ENCODE measurements at places on chromosomes 16 and 17.
A peak's percentile ranks its signal among the peaks of the same experiment; 100 is the strongest.

DNA sequence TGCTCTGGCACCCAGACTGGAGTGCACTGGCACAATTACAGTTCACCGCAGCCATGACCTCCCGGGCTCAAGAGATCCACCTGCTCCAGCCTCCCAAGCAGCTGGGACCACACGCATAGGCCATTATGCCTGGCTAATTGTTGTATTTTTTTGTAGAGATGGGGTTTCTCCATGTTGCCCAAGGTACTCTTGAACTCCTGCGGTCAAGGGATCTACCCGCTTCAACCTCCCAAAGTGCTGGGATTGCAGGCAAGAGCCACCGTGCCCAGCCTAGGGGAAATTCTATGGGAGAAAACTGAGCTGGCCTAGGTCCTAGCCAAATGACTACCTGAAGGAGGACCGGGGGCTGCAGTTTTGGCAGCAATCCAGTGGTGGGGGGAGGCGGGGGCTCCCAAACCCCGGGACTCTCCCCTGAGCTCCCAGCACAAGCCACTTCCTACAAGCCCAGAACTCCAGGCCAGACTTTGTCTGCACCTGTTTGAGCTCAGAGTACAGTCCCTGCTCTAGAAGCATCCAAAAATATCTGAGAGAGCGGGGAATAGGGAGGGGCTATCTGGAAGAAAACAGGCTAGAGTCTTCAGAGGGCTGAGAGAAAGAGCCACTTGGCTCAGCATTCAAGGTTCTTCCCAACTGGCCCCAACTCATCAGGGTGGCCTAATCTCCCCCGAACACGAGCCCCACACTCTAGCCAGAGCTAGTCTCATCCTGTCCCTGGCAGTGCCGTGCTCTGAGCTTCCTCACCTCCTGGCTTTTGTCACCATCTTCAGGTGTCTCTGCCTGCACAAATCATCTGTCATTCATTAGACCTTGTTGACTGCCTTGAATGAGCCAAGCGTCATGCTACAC lies 9.1 kb downstream of the SRL start:
- DNase-seq, result no peak

DNA sequence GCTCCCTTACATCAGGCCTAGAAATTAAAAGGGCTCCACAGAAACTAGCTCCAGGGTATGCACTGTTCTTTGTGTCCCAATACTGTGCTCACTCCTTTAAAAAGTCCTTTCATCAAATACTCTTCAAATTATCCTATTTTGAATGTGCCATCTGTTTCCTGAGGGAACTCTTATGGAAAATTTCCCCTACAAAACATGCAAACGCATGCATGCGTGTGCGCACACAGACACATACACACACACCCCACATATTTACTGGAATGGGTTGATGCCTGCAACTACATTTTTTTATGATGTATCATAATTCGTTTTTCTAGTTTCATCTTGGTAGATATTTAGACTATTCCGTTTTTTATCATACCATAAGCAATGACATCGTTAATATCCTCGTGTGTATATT lies 351.2 kb upstream of the KIF2B start:
- DNase-seq, result no peak

GRCh38 chr17:76528156-76528527 lies 9.4 kb downstream of the CYGB start:
- DNase-seq, result no peak

- DNase-seq, result no peak
Measured at GRCh38 chr16:66752958-66753357, 1.5 kb upstream of the DYNC1LI2 start.

GRCh38 chr17:33523577-33523981 lies 230.5 kb upstream of the ASIC2 start:
- peak; percentile 39 for DNase-seq

DNA sequence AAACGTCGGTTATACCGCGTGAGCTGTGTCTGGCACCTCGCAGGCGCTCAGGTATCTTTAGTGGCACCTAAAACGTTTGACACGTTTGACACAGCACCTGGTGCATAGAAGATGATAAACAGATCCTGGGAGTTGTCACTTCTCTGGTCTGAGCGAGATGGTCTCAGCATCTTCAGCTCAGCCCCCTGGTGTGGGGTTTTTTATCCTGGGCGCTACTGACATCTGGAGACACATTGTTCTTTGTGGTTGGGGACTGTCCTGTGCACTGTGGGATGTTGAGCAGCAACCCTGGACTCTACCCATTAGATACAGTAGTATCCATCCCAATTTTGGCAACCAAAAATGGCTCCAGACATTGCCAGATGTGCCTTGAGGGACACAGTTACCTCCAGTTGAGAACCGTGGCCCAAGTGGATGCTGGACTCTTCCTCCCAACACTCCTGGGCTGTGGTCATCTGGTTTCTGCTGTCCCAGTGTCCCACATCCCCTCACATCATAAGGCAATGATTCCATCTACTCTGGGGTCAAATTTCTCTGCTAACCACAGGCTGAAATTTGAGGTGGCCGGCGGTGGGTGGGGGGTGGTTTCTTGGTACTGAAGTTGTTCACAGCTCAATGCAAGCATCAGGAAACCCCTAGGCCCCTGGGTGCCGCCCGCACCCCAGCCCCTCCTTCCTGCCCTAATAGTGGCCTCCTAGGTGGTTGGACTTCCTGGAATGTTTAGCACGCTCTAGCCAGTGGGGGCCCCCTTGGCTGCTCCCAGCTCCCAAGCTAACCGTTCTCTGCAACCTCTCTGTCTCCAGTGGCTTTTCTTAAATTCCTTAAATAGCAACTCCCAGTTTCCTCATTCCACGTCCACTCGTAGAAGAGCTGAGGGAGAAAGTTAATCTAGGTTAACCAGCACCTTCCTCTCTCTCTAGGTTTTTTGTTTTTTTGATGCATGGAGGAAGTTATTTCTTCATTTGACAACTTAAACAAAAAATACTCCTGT lies 124.8 kb downstream of the ABCC1 start:
- peak; percentile 86 for DNase-seq

Measured in AG08395 (cell line).